SW480 (cell line): ENCODE measurements at places on chromosomes 6 and 20.

DNA sequence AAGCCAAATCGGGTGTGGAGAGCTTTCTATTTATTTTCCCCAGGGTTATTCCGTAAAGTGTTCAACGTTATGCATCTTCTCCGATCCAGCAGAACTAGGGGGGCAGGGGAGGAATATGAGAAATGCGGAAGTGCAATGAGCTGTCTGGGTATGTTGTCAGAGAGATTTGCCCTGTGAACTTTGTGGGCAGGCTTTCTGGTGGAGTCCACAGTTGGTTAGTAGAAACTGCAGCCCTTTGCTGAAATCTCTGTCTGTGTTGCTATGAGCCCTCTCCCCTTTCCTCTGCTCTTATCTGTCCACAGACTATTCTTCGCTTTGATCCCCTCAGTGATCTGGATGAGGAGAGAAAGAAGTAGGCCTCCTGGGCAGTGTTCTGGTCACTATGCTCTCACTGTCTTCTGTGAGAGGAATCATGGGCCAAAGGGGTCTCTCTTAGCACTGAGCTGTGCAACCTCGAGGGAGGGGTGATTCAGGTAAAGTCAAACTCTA is 158.9 kb upstream of the FUT9 start:
- no peak for DNase-seq

DNA sequence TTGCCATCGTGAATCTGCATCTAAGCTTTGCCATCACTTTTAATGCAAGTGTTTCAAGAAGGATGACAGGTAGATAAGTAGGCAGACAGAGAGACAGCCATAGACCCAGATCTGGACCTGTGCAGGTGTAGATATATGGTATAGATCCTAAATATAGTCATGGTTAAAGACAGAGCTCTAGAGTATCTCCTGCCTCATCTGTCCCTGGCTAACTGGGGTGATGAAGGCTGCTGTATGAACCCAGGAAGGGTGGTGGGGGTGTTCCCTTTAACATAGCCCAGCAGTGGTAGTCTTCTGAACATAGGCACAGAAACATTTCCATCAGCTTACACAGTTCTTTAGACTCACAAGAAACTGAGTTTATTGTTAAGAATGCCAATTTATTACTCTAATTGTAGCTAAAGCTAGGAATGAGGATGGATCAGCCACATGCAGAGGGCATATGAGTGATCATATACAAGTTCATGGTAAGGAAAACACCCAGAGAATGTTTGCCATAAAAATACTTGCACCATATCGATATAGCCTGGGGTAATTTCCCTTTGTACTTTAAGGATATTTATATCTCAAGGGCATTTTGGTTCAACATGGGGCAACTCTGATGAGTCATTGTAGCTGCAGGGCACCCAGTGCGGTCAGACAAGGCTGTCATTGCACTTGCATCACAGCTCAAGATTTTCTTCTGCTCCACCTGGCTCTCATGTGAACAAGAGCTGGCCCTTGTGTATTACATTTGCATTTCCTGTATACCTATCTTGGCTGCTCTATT is 587.2 kb downstream of the EPM2A start:
- DNase-seq = peak; percentile 65

DNA sequence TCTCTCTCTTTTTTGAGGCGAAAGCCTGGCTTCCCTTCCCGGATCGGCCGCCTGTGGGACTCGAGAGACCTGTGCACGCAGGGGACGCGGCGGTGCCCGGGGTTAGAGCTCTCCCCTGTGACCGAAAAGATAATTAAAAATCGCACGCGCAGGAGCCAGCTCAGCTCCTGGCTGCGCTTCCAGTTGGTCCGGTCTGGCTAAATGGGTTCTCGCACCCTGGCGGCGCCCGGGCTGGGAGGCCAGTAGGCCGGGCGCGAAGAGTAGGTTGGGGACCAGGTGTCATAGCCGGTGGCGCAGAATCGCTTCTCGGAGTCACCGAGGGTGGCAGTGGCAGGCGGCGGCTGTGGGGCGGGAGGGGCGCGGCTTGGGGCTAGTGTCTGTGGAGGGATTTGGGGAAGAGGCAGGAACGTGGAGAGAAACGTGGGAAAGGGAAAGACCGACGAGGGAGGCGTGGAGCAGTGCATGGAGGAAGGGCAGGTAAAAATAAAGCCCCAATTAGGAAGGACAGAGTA is 41.9 kb upstream of the SUPT3H start:
- peak; percentile 53 for DNase-seq

DNA sequence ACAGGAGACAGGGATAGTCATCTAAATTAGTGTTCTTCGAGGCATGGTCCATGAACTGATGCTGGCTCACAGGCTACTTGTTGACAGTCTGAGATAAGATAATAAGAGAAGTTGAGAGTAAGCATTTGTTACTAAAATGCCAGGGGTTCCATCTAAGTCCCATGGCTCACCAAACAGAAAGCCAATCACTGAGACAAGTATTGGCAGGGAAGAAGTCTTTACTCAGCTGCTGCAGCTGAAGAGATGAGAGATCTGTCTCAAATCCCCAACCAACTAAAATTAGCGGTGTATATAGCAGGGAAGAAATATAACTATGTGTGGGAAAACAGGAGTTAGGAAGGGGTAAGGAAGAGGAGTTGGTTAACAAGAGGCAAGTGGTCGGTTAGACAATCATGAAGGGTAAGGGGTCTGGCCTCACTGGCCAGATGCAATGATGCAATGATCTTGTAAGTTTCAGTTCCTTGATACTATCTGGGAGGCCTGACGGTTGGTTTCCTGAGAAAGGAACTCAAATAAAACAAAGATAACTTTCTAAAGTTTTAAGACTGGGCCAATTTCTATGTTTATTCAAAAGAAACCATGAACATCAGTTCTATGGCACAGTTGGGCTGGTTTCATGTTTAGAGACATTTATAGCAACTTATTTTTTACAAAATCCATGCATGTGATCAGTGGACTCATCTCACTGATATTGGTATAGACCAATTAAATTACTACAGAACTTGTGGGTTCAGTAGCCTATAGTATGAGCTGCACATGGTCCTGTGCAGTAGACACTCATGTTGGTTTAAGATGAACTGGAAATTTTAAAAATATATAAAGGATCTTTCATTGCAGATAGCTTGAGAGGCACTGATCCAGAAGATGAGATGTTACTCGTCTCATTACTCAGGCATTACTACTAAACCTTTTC is 9.9 kb upstream of the HEBP2 start:
- no peak for DNase-seq

- DNase-seq = peak; percentile 33
Measured at GRCh38 chr6:42979523-42980177, 669 bp upstream of the PEX6 start.

GRCh38 chr20:37734228-37734985 is 40.6 kb downstream of the CTNNBL1 start:
- no peak for DNase-seq

DNA sequence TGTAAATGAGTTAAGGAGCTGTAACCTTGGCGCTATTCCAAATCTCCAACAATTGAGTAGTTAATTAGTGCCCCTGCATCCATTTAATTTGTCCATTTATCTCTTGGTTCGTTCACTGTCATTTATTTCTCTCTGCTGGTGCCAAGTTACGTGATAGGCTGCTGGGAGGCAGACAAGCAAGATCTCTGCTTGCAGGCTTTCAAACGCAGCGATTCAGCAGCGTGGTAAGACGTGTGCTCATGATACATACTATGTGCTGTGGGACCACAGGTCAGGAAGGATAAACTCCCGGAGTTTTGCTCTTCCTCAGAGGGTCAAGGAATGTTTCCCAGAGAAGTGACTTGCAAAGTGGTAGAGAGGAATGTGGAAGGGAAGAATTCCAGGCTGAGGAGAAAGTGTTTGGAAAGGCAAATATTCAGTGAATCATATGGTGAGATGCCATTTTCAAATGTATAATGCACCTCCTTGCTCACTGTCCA is 46.4 kb downstream of the UTRN start:
- no peak for DNase-seq
